Putamen (tissue), 1 donor: ENCODE measurements at places on chromosomes 1 and 21.

GRCh38 chr1:9388335-9389180, 95.9 kb downstream of the SPSB1 start:
- peak; percentile 98 for DNase-seq

DNA sequence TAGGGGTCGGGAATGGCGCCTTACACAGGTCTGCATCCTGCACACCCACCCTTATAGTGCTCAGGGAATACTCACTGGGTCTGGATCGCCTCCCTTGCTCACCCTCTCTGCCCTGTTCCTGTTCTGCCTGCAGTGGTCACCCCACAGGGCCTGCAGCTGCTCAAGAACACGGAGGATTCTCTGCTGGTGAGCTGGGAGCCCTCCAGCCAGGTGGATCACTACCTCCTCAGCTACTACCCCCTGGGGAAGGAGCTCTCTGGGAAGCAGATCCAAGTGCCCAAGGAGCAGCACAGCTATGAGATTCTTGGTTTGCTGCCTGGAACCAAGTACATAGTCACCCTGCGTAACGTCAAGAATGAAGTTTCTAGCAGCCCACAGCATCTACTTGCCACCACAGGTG, 12.4 kb downstream of the TNN start:
- no peak for DNase-seq

DNA sequence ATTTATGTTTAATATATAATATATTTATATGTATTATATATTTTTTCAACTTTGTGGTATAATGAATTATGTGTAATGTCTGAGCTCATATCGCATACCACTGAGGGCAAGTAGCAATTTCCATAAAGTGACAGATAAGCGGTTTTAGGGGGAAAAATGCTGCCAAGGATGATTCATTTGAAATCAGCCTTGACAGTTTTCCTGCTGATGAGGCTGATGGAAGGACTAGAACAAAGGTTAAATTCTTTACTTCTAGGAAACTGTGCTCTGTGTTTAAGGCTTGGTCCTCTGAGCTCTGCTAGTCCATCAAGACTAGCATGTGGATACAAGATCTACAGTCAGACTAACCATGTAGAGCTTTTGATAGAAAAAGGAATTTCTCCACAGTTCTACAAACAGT, 19.3 kb upstream of the DDAH1 start:
- DNase-seq, result no peak

GRCh38 chr21:15567191-15567590, 162.6 kb upstream of the USP25 start:
- no peak for DNase-seq

- DNase-seq, result no peak
Observed at GRCh38 chr1:154938604-154939399, 2.3 kb upstream of the PMVK start.

DNA sequence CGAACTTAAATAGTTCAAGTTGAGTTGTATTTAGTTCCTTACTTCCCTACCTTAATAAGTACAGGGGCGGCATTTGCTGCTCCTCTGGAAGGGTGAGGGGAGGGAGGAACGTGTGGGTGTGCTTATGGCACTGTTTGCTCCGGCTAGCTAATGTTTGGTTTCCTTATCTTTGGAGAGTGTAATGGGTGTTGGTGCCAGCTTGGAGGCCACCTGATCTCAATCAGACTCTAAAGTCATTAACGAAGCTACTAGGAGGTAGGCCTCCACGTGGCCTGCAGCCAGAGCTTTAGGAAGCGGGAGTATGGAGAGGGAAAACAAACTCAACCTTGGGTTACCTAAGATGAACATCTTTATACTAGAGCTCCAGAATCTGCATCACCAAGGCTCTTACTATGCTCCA, 43.0 kb upstream of the RAP1A start:
- DNase-seq, result no peak

GRCh38 chr1:88043834-88044233, 640.2 kb upstream of the PKN2 start:
- DNase-seq, result no peak

- DNase-seq, result no peak
Observed at GRCh38 chr21:34550182-34550799, 38.3 kb upstream of the KCNE1 start.

- no peak for DNase-seq
Observed at GRCh38 chr1:32868085-32868484, 2.6 kb downstream of the FNDC5 start.

DNA sequence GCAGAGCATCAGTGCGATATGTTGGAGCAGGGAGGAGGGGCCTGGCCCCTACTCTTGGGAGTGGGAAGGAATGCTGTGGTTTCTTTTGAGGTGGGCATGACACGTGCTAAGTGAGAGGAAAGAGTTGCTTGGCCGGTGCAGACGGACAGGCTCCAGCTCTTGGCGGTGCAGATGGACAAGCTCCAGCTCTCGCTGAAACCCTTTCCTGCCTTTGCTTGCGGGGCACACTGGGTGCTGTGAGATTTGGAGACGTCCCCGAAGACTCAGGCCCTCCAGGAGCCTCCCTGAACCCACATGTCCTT, 15.9 kb downstream of the PDXK start:
- no peak for DNase-seq

GRCh38 chr1:97159342-97159741, 437.8 kb downstream of the PTBP2 start:
- no peak for DNase-seq

GRCh38 chr1:22597301-22597965, 34.1 kb downstream of the EPHA8 start:
- no peak for DNase-seq

GRCh38 chr1:202135221-202135721, 9.3 kb downstream of the ARL8A start:
- peak; percentile 86 for DNase-seq

GRCh38 chr1:26280333-26281042, 602 bp downstream of the SH3BGRL3 start:
- no peak for DNase-seq

- no peak for DNase-seq
Observed at GRCh38 chr1:203692565-203693470, 66.2 kb downstream of the ATP2B4 start.
